Psoas muscle (tissue), 8 donors: ENCODE measurements at places on chromosomes 6 and 20.

- DNase-seq: no peak
Measured at GRCh38 chr20:1105599-1106194, 12.7 kb upstream of the PSMF1 start.

- DNase-seq: no peak
Measured at GRCh38 chr6:42914546-42914945, 1.3 kb upstream of the PTCRA start.

- DNase-seq: no peak
Measured at GRCh38 chr6:159777240-159777904, 12.0 kb downstream of the TCP1 start.

DNA sequence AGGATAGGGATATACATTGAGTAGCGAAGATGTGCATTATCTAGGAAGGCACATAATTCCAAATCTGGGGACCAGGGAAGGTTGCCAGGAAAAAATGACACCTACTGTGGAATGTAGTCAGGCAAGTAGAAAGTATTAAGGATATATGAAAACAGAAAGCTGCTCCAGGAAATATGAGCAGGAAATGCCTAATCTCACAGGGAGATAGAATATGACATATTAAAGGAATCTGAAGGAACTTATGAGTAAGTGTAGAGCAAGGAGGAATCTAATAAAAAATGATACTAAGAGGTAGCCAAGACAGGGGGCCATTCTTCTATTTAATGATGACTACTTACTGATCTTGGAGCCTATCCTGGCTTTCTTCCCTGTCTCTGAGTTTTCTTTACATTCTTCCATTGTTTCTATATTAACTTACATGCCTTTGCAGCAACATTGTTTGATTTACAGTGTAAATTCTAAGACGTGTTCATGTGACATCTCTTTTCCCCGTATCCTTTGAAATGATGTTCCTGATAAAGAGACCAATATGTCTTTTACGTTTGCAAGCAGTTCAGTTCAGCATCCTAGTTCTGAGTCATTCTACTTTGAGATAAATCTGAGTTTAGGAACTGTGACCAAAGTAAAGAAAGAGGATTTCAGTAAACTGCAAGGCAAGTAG is 58.6 kb downstream of the TINAG start:
- DNase-seq: no peak

DNA sequence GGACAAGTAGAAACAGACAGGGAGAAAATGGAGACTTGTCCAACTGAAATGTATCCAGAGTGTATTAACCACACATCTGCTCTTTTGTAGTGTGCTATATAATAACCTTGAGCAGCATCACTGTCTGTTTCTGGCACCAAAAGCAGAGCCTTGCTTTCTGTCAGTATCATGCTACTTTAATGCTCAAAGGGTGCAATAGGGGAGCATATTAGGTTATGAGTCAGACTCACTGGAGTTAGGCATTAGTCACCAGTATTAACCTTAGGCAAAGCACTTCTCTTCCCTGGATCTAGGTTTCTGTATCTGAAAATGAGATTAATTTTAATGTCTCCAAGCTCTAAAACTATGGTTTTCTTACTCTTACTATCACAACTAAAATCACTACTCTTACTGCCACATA is 280.1 kb downstream of the TFAP2B start:
- no peak for DNase-seq

GRCh38 chr6:140160909-140161308 is 786.5 kb upstream of the CITED2 start:
- no peak for DNase-seq

- DNase-seq: no peak
Measured at GRCh38 chr6:129606664-129607063, 103.3 kb downstream of the ARHGAP18 start.

- DNase-seq: no peak
Measured at GRCh38 chr20:58434326-58434725, 45.3 kb downstream of the VAPB start.
